ENCODE measurements at places on chromosomes 4 and X.

DNA sequence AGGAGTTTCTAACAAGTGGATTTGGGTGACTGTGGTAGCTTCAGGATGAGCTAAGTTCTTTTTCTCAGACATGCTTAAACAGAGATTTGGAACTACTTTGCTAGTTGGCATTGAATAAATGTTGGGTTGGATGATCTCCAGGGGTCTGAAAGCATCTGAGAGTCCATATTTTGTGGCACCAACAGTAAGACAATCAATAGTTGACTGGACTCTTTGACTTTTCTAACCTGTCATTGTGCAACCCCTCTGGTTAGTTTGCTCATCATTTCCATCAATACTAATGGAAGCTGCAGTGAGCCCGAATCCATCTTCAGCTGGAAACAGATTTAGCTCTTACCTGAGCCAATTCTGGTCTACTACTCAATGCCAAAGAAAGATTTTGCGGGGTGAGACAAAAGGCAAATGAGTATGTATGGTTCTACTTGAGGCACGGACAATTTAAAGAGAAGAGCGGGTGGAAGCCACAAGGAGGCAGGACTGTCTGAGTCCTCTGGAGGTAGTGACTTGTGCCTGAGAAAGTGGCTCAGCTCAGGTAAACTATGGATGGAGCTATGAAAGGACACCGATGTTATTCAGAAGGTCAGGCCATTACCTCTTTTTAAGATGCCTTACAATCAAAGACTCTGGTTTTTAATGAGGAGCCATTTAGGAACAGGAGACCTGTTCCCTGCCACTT, 118.7 kb downstream of the MID1IP1 start:
- DNase-seq: no peak

DNA sequence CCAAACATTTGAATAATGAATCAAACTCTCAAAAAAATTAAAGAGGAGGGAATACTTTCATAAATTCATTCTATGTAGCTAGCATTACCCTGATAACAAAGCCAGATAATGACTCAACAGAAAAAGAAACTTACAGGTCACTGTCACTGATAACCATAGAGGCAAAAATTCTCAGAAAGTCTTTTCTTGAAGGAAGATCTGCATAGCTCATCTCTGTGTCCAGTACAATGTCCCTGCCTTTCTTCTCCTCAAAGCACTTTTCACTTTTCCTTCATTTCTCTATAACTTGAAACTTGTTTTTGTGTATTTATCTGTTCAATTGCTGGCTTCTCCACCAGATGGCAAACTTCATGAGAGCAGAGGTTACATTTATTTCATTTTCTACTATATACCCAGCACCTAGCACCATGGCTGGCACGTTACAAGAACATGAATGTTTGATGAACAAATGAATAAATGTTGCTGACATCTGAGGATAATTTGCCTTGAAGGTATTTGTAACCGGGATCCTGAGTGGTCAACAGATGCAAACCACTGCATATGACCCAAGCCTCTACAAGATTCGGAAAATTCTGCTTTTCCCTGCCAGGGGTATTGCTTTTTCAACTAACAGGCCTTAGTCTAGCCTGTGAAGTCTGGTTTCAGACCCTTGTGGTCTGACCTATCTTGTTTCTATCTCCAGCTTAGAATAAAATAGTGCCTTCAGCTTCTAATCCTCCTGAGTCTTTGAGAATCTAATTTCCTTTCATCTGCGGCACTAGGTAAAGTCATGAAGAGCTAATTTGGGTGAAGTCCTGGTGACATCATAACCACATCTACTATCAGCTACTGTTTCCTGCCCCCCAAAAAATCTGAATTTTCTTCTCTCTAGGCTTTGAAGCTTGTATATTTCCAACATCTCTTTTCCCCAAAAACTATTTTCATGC, 52.5 kb upstream of the ANTXR2 start:
- DNase-seq: peak; percentile 83

DNA sequence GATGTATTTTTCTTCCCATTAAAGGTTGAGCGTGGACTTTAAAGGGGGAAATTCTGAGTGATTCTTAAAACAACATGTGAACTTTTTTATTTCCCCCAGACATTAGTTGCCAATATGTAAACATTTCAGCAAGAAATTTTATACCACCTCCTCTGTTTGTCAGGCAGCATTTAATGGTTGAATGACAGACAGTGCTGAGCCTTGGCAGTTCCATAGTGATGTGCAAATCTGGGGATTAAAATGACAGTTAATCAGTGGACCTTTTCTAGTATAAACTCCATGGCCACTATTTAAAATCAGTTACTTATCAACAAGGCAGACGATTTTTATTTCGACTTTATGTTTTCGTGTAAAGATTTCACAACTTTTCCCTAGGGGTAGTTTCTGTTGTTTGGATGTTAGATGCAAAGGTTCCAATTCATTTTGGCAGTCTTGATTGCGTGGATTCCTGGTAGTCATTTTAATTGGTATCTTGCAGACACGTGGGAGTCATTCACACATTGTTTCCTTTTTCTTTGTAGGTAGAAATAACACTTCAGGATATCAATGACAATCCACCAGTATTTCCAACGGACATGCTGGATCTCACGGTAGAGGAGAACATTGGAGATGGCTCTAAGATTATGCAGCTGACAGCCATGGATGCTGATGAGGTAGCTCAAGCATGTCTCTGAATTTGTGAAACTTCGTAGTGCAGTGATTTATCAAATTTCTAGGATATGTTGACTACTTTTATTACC, 83.7 kb downstream of the FAT4 start:
- no peak for DNase-seq

GRCh38 chr4:170743633-170744032, 653.9 kb upstream of the AADAT start:
- no peak for DNase-seq
